ENCODE measurements at places on chromosomes 12 and 14.

- DNase-seq = no peak
Observed at GRCh38 chr12:8987163-8987562, 2.2 kb upstream of the KLRG1 start.

DNA sequence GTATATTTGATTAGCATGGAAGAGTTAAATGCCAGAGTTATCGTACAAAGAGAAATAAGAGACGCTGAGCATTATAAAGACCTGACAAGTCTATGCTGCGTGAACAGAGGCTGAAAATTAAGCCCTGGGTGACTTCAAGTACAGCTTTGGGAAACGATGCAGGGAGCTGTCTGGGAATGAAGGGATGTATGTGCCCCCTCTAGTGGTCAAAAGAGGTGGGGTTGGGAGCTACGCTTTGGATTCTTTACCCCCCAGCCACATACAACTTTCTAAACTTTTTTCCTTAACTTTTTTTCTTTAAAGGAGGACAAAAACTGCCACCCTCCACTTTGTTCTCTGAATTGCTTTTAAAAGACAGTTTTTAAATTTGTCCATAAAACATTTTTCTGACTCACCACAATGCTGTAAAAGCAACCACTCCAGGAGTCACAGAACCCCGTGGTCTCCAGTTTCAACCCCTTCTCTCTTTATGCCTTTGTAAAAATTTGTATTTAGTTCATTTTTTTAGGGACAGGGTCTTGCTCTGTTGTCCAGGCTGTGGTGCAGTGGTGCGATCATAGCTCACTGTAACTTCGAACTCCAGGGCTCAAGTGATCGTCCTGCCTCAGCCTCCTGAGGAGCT is 59.4 kb downstream of the ZNF664 start:
- peak; percentile 43 for DNase-seq

GRCh38 chr12:80230068-80230467 is 130.7 kb downstream of the OTOGL start:
- DNase-seq = no peak

- DNase-seq = no peak
Observed at GRCh38 chr14:105185973-105186372, 4.9 kb upstream of the NUDT14 start.

GRCh38 chr12:9391815-9392214 is 183.6 kb upstream of the PZP start:
- DNase-seq = no peak

DNA sequence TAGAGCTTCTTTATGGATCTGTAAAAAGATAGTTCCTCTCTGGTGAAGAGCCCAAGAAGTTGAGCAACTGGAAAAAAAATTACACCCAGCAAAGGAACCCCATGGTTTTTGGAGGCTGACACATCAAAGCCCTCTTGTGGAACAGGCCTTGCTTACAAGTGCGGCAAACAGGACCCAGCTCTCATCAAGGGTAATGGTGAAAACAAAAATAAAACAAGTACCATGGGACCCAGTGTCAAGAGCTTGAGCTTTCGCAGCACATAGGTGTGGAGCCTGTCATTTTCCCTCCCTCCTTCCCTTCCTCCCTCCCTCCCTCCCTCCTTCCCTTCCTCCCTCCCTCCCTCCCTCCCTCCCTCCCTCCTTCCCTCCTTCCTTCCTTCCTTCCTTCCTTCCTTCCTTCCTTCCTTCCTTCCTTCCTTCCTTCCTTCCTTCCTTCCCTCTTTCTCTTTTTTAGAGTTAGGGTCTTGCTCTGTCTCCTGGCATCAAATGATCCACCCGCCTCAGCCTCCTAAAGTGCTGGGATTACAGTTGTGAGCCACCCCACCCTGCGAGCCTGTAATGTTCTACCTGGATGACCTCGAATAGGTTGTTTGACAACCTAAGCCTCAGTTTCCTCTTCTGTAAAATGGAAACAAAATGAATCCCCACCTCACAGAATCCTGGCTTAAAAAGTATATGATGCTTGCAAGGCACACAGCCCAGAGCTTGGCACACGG is 114.3 kb upstream of the RPH3A start:
- no peak for DNase-seq

DNA sequence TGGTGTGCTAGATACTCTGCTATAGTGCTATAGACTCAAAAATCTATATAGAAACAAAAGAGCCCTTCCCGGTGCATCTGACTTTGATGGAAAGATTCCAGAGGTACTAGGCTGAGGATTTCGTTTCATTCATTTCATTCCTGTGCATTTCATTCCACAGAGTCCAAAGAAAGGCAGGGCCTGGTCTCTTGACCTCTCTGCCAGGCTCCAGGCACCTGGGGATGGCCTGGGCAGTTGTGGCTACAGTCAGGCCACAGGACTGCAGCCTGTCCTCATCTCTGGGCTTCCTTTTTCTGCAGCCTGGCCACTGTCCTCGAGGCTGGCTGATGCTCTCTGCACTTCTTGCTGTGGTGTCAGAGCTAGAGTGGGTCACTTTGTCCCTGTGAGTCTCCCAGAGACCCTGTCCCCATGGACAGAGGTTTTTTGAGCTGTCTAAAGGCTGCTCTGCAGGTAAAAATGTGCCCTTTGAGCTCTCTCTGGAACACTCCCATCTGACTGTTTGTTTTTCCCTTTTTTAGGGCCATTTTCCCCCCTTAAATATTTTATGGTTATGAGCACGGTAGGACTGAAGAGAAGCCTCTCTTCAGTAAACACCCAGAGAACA is 3.2 kb upstream of the VDR start:
- DNase-seq = no peak

DNA sequence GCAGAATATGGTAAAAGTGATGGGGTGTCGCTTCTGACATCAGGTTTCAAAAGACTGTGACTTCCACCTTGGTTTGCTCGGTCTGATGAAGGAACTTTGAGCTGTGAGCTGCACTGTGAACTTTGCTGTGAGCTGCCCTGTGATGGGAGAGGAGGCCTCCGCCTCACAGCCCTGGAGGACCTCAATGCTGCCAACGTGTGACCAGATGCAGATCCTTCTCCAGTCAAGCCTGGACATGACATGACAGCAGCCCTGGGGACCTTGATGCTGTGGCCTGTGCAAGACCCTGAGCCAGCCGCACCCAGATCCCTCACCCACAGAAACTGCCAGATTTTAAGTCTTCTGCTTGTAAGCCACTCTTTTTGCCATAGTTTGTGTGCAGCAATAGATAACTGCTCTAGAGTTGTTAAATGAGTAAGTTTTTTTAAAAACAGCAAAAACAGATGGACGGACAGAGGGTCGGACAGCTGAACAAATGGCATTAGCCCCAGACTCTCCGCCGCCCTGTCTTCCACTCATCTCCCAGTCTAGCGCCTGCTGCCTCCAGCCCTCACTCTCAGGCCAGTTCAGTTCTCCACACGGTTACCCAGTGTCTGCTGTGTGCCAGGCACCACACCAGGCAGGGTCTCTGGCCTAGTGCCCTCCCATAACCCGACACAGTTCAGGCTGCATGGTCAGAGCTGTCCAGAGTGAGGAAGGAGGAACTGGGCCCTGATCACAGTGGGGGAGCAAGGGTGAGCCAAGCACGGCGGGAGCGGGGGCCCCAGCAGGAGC is 13.1 kb upstream of the LRTM2 start:
- DNase-seq = no peak

- no peak for DNase-seq
Observed at GRCh38 chr12:128111951-128112350, 155.0 kb upstream of the TMEM132C start.

DNA sequence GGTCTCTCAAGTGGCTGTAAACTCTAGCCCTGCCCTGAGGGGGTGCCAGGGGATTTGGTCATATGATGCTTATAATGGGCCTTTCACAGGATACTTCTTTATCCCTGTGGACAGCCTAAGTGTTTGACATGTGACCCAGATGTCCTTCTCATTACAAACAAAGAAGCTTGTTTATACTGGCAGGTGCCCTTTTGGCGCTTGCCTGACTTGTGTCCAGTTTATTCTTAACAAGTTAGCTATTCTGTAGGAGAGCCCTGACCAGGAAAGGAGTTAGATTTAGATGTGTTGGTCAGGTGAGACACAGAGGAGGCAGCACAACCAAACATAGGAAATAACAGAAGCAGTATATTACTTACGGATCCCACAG is 51.9 kb downstream of the CCDC91 start:
- no peak for DNase-seq

DNA sequence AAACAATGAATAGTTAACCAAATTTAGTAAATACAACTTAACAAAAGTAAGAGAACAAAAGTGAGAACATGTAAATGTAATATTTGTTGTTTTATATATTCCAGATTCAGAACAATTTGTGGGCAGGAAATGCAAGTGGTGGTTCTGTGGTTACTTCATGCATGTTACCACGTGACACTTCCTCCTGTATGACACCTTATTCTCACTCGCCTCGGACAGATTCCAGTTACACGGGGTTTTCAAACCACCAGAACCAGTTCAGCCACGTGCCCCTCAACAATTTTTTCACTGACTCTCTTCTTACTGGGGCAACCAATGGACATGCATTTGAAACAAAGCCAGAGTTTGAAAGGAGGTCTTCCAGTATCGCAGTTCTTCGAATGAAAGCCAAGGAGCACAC is 21.0 kb downstream of the ALX1 start:
- no peak for DNase-seq

DNA sequence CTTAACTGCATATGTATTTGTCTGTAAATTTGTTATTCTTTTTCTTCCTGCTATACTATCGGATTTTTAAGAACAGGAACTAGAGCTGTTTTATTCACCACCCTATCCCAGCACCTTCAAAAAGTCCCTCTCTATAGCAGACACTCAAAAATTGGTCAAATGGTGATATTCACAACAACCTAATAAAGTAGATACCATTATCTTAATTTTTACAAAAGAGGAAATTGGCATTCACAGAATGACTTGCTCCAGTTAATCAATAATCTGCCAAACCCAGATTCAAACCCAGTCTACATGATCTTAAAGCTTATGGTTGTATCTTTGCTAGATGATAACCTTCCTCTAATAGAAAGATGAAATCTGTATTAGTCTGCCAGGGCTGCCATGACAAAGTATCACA is 426.6 kb downstream of the EGLN3 start:
- no peak for DNase-seq

DNA sequence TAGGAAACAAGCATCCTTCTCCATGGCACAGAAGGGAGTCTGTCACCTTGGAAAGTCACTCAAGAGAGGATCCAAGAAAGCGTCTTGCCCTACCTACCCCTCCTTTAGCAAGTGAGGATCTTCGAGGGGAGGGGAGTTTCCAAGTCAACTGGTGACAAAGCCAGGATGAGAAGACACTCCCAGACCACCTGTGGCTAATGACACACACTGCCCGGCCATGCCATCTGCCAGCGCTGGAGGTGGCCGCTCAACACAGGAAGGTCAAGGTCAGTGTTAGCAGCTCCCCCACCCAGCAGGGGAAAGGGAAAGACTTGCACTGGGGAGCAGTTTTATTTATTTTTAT is 41.3 kb downstream of the ELK3 start:
- DNase-seq = no peak

DNA sequence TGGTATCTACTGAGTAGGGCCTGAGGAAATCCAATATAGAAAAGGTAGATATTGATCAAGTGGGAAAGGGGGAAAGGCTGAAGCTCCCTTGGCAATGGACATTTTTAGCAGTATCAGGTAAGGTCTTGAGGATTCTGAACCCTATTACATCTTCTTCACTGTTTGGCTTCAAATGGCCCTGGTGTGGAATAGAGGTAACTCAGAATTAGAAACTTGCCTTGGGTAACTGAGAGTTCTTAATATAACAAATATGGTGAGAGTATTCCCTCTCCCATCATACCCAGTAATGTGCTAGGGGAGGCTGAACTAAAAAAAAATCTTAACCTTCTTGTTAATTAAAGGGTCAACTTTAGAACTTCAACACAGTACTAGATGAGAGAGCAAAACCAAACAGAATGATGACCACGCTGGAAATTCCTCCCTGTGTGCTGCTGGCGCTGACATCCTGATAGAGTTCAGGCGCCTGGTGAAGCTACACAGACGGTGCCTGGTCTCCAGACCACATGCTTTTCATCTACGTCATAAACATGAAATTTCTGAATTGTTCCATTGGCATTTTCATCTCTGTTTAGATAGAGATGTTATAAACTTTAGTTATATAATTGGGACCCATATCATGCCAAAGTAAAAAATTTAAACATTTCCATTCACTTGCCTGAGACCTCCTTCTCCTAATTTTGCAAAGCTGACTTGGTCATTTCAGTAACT is 128.3 kb downstream of the AKAP6 start:
- DNase-seq = no peak

DNA sequence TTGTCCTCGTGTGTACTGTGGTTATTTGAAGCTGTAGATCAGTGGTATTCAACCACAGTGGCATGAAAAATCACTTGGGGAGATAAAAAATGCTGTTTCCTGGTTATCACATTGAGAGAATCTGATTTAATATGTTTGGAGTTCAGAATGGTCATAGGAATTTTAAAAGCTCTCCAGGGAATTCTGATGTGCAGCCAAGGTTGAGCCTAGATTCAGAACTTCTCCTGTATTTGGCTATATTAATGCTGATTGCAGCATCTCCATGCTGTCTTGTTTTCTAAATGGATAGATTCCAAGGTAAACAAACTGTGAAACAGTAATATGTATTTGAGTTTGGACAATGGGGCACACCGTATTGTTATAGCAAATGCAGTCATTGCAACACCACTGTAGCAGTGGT is 982.2 kb upstream of the FBXO33 start:
- peak; percentile 7 for DNase-seq
